Hippocampal formation (tissue), 2 donors: ENCODE measurements at places on chromosomes 4 and X.

DNA sequence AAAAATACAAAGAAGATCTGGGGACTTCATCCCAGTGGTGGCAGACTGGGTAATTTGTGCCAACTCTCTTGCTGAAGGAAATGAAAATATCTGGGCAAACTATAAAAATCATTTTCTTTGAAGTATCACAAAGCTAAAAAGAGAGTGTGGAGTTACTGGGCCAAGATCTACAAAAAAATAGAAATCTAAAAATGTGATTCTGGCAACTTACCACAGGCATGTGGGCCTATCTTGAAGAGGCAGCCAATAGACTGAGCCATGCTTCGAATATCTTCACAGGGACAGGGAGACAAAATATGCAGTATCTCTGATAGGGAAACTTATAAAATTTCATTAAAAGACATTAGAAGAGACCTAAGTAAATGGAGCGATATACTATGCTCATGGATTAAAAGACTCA lies 168.8 kb downstream of the RCHY1 start:
- DNase-seq: no peak

DNA sequence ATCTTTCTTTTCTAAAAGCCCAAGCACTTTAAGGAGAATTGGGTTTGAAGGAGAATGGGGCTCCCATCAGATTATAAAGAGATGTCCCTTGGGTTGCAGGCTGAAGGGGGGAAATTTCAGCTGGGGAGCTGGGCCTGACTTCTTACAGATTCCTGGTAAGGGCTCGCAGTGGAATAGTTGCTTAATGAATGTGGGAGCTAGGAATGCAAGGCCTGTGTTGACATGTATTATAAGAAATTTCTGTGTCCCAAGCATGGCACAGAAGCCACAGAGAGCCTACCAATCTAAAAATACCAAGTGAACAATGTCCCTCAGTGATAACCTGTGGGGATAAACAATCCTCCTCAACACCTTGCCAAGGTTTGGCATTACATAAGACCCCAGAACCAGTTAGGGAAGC lies 39.3 kb upstream of the WNK3 start:
- DNase-seq: no peak

- no peak for DNase-seq
These were observed 91.3 kb downstream of the NKX6-1 start for GRCh38 chr4:84407554-84408407.

- no peak for DNase-seq
These were observed 486.2 kb downstream of the TRAM1L1 start for GRCh38 chr4:116598980-116599789.
